Tibial artery (tissue), 4 donors: ENCODE measurements at places on chromosomes 12 and 14.

- no peak for DNase-seq
Measured at GRCh38 chr12:65642061-65642661, 182.1 kb upstream of the HMGA2 start.

DNA sequence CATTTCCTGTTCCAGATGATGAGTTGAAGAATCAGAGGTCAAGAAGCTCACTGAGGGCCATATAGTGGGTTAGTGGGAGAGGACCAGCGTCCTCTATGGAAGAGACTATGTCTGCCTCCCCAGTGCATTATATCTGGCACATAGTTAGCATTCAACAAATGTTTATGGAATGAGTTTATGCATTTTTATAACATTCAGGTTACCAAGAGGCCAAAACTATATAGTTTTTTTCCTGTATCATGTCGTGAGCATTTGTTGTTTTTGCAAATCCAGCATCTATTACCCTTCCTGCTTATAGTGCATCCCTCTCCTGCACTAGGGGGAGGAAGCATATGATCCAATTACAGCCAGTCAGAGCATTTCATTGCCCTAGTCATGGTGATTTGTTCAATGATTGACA lies 60.6 kb downstream of the SUDS3 start:
- no peak for DNase-seq

- no peak for DNase-seq
Measured at GRCh38 chr14:69370061-69370460, 28.0 kb downstream of the ERH start.

GRCh38 chr14:61187196-61187905 lies 93.8 kb downstream of the TMEM30B start:
- no peak for DNase-seq

DNA sequence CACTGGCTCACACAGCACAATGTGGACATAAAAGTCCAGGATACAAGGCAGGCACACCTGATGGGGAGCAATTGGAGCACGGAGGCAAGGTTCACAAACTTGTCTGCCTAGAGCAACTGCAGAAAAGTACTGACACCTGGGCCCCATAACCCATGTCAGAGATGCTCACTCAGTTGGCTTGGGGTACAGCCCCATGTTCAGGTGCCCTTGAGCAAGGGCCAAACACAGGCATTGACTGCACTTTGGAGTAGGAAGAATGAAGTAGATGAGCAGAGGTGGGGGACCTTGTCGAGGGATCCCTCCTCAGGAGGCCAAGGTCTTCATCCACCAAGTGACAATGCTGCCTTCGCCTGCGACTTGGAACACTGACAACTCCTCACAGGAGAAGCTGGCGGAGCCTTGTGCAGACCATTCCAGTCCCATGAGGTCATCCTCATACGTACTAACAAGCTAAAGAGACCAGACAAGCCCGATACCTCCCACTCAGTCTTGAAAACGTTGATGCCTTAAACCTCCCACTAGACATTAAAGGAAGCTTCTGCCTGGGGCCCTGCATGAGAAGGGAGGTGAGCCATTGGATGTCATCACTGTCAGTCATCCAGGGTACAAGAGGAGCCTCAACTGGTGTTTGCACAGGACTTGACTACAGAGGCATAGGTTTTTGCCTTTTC lies 42.5 kb upstream of the C14orf180 start:
- peak; percentile 12 for DNase-seq

DNA sequence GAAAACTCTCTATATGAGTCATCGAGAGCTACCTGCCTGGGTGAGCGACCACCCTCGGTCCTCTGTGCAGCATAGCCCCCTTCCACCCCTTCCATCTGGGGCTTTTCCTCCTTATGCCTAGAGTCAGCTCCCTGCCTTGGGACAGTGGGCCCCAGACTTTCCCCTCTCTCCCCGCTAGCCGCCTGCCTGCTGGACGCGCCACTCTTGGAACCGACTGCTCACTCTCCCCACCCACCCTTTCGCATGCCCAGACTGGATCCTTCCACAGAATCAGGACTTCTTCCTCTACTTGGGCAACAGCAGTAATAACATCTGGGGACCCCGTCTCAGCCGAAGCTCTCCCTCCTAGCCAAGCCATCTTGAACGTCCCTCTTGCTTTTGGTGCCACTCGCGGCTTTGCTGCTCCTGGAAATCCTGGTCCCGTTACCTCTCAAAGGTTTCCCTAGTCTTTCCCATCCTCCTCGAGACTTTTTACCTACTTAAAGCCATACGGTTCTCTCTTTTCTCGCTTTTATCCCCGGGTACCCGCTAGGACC lies 671 bp downstream of the ESYT1 start:
- DNase-seq: no peak

DNA sequence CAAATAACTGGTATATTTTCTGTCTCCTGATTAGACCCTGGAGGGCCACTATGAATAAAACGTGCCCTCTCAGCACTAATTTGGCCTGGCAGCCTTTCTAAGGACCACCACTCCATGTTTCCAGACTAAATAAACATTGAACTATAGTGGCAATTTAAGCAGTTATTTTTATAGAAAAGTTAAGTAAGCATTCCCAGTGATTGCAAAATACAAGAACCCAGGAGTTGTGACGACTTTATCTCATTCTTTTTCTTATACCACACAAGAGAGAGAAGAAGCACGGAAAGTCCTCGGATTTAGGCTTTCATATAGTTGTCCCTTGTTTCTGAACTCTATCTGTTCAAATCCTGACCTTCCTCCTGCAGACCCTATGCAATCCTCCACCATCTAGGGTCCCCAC lies 23.1 kb upstream of the STRAP start:
- no peak for DNase-seq

GRCh38 chr14:87260460-87260859 lies 732.5 kb downstream of the GALC start:
- DNase-seq: no peak

- no peak for DNase-seq
Measured at GRCh38 chr12:55850401-55850800, 7.7 kb upstream of the MMP19 start.

GRCh38 chr12:100953217-100953616 lies 158.6 kb downstream of the ANO4 start:
- no peak for DNase-seq

DNA sequence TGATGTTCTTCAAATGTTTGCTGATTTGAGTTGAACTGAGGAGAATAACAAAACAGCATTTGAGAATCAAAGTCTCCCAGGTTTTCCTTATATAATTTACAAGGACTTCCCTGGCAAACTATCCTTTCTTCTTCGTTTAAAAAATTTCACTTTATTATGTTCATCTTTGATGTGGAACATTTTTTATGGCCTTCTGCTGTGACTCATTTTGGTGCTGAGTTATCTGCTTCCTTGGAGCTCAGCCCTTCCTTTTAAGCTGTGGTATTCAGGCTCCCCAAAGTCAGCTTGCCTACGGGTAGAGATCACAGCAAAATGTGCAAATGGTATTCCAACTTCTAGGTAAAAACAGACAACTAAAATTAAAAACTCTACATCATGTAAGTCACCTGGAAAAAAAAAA lies 1.4 kb upstream of the ANO4 start:
- no peak for DNase-seq

- DNase-seq: no peak
Measured at GRCh38 chr12:109545826-109546225, 27.5 kb downstream of the MMAB start.

DNA sequence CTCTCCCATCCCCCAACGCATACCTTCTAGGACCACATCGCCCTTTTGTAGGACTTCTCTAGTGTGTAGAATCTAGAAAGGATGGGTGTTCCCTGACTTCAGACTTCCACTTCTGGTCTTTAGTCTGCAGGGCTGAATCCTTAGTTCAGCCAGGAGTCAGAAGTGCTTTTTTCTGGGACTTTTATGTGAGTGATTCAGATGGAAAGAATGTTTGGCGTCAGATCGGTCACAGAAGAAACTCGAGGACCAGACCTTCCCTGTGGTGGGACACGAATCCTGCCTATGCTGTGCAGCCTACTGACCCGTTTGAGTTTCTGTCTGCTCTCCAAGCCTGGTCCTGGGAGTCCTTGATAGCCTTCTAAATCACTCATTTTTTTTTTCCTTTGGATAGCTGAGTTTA lies 165.4 kb upstream of the SSTR1 start:
- DNase-seq: no peak

- DNase-seq: no peak
Measured at GRCh38 chr12:129635021-129635685, 268.7 kb downstream of the TMEM132D start.

- no peak for DNase-seq
Measured at GRCh38 chr14:72876005-72876709, 17.7 kb downstream of the DPF3 start.

DNA sequence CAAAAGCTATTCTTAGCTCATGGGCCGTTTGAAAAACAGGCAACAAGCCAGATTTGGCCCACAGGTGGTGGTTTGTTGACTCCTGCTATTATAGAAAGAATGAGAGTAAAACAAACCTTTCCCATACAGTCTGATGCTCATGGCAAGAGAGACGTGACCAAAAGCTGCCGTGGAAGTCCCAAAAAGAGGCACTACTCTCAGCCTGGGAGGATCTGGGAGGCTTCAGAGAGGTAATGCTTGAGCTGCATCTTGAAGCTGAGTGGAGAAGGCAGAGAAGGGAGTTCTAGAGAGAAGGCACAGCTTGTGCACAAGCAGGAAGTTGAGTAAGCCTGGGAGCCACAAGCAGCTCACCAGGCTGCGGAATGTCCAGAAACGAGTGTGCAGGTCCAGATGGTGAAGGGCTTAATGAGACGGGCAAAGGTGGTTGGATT lies 9.6 kb downstream of the PLXNC1 start:
- DNase-seq: no peak

DNA sequence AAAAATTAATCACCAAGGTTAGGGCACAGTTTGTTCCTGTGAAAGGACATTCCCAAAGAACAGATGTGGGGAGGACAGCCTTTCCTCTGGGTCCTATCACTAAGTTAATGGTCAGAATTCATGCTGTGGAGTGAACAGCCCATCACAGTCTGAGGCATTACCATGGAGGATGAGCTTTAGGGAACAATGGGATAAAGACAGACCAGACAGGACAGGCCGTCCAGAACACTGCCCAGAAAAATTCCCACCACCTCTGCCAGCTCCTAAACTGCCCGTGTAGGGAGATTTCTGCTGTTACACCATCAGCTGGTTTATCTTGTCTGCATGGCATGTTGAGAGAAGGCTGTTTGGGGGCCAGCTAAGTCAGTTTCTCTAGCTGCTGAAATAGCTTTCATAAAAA lies 49.6 kb upstream of the IFNG-AS1 start:
- no peak for DNase-seq

DNA sequence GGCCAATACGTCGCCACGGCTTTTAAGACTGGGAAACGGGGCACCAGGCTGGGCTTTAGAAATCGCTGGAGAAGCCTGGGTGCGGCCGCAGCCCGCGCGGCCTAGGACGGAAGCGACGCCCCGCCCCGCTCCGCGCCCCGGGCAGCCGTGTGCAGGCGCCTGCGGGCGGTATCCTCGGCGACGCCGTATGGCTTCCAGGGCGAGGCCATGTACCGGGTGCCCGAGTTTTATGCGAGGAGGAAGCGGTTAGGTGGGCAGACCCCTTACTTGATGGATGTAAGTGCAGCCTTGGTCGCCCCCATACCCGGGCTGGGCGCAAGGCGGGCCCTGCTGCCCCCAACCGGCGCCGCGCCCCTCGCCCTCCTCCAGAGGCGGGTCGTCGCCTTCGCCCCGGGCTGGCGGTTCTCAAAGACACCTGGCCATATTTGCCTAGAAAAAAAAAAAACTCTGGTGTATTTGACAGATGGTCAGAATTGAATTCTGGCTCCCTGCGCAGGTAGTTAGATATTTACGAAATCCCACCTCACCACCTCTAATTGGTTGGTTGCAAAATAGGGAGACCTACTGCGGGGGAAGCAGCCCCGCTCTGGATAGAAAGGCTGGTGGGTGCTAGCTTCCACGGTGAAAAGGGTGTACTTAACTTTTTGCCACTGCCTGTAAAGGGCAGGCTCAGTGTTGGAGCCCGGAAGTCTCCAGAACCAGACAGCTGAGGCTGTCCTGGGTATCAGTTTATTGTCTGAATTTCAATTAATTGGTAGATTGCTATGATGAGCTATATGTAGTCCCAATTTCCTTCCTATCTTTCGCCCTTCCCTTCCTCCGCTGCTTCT lies at the start of gene PPP1R36:
TSS of gene PPP1R36 (plus strand) at position 171 of the 830 bp plus-strand sequence. CDS start at position 208, 37 bp downstream.
- DNase-seq: no peak

GRCh38 chr14:89293314-89293916 lies 123.6 kb downstream of the FOXN3 start:
- DNase-seq: peak; percentile 29

DNA sequence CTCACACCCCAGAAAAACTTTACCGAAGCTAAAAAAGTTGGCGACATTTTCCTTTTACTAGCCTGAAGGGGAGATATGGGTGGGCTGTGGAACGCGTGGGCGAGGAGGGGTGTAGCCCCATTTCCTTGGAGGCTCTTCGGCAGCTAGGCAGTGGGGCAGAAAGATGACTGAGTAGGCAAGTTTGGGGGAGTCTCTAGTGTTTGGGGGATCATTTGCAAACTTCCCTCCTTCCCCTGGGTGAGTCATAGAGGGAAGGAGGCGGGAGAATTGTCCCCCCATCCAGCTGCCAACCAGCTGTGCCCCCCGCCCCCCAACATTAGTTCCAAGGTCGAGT lies 2.3 kb downstream of the GLI1 start:
- DNase-seq: no peak

GRCh38 chr14:61555056-61555838 lies 140.1 kb upstream of the HIF1A start:
- DNase-seq: no peak

DNA sequence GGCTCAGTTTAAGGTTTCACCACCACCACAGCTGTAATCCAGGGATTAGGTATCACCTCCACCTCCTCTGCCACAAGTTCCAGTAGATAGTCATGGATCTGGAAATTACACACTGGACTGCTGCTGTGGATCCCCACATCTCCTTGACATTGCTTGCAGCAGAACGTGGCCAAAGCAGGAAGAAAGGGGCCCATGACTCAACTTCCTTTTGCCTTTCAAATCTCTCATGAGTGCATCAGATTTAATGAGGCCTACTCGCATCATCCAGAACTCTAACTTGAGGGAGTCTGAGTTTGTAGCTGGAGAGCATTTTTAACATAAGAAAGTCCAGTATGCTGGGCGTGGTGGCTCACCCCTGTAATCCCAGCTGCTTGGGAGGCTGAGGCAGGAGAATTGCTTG lies 29.2 kb upstream of the TMED10 start:
- no peak for DNase-seq

DNA sequence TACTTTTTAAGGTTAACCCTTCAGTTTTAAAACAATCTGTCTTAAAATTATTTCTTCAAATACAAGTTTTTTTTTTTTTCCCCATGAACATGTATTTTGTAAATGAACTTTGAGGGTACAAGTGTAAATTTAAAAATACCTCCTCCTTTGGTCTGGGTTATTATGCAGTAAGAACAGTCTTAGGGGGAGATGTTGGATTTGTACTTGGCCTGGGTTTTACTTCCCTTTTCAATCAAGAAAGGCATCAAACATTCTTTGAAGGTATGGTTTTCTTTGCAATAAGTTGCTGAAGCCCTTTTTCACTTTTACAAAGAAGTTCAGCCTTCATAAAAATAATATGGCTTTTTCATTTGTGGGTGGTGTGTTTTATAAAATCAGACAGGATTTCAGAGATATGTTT lies 20.5 kb downstream of the WBP11 start:
- DNase-seq: no peak

- peak; percentile 74 for DNase-seq
Measured at GRCh38 chr12:101839324-101840283, 8.8 kb upstream of the GNPTAB start.
